ENCODE measurements at places on chromosomes 1 and 21.

- DNase-seq: no peak
Measured at GRCh38 chr1:64497088-64497883, 27.4 kb downstream of the CACHD1 start.

DNA sequence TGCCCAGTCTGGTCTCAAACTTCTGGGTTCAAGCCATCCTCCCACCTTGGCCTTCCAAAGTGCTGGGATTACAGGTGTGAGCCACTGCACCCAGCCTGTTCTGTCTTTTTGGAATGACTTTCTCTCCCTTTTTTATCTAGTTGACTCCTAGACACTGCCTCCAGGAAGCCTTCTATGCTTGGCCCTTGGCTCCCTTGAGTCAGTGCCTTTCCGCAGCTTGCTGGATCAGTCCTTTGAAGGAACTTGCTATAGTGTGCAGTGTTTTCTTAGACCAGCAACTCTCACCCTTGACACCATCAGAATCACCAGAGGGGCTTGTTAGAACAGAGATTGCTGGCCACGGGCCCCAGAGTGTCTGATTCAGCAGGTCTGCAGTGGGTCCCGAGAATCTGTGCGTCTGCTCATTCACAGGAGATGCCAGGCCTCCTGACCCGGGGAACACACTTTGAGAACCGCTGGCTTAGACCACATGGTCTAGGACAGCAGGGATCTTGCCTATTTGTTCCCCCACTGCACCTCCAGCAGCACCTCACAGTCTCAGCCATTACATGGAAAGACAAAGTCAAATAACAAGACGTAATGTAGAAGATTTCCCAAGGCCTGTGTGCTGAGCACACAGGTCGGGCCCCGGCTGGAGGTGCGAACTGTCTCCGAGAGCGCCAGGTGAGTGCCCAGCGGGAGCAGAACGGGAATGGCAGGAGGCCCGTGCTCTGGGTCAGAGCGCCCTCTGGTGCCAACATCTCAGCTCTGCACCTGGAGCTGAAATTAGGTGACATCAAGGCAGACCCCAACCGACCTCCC, 27.4 kb upstream of the CTPS1 start:
- DNase-seq: peak; percentile 23

GRCh38 chr1:87706203-87706602, 377.5 kb downstream of the LMO4 start:
- peak; percentile 3 for DNase-seq

DNA sequence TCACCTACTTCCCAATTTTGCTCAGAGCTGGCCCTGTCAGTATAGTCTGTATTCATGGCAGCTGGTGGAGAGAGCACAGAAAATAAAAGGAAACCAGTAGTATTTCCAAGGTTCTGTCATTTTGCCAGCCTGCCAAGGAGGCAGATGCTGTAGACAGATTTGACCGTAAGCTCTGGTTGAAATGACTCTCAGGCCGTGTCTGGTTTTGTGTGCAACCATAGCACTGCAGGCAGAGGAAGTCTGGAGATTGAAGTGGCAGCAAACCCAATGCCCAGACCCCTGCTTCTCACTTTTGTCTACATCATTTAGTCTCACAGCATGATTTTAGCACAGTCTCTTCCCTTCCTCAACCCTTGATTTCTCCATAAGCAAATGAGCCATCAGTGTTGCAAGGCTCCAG, 291.7 kb downstream of the PAPPA2 start:
- DNase-seq: no peak

DNA sequence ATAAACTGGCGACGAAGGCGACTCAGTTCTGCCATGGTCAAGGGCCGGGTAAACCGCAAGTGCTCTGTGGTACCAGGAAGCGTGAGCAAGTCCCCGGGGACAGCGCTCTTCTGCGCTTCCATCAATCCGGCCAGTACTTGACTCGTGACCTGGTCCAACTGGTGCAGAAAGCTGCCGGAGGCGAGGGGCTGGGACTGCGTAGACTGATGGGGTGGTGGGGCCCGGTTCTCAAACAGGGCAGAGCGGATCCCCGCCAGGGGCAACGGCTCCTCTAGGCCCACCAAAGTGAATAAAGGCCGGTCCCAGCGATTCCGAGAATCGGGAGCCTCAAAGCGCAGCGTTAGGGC, 852 bp downstream of the KTI12 start:
- DNase-seq: peak; percentile 42

DNA sequence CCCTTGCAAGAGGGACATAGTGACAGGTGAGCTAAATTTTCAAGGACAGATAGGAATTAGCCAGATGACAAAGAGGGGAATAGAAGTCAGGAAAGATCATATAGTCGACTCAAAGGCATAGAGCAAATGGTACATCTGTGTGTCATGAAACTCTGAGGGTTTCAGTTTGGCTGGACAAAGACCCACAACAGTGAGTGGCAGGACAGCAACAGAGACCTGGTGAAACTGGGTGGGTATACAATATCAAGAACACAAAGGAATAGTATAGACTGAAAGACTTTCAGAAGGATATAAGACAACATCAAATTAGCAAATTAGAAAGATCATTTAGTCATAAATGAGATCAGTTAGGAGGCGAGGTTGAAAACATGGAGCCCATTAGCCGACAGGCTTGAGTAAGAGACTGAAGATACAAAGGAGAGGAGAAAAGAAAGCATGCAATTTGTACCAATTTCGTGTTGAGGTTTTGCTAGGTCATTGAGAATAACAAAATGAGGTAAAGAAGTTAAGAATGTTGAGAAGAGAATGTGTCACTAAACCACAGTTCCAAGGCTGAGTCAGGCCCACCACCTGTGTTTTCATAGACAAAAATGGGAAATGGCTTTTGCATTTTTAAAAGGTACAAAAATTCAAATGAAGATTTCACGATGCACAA, 213.8 kb downstream of the HHIPL2 start:
- peak; percentile 89 for DNase-seq

- peak; percentile 1 for DNase-seq
Measured at GRCh38 chr1:33328817-33329216, 7.9 kb upstream of the A3GALT2 start.

DNA sequence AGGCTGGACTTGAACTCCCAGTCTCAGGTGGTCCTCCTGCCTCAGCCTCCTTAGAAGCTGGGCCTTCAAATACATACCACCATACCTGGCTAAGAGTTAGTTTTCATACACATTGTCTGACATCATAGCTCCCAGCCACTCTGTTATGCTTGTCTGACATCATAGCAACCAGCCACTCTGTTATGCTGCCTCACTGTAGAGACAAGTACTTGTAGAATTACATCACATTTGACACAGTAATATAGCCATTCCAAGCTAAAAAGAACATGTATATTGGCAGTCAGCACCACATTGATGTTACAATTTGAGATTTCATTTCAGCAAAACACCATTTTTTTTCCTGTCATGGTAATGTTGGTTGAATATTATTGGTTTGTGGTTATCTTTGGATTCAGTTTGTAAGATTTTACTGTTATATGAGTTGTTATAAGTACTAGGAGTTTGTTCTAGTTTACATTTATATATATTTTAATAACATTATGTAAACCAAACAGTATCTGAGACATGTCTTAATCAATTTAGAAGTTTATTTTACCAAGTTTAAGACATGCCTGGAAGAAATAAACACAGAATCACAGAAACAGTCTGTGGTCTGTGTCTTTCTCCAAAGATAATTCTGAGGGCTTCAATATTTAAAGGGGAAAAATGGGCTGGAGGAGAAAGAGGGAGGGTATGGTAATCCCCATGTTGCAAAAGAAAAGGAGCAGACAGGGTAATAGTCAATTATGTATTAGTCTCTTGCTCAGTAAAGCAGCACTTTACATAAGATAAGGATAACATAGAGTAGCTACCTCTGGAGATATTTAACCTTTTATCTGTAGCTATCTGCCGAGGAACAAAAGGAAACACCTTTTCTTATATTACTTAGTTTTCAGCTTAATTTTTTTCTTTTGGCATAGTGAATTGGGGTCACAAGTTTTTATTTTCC, 43.0 kb downstream of the XPR1 start:
- DNase-seq: peak; percentile 20
